Activated CD8-positive, alpha-beta memory T cell treated with anti-CD3 and anti-CD28 coated beads for 36 hours (primary cell): ENCODE measurements at places on chromosomes 4 and X. TPM values are rescaled to one million over a fixed set of nuclear protein-coding genes. Genes with fewer than 3 reads are reported as not detected.

Gene SSX3
- total RNA-seq, result not detected

Gene NHSL2
- 0.31 TPM for total RNA-seq

Gene TBX22
- not detected for total RNA-seq

Gene GAGE13
- total RNA-seq, result not detected

Gene NCAPG
- 55.6 TPM for total RNA-seq

Gene MAGEE2
- total RNA-seq, result not detected

Gene EXOC1L
- total RNA-seq, result not detected

Gene PRDM8
- total RNA-seq, result 7.1 TPM

Gene MAGEB6B
- not detected for total RNA-seq

Gene TCEAL6
- not detected for total RNA-seq
